ENCODE measurements at places on chromosomes 4 and X.

- no peak for DNase-seq
Observed at GRCh38 chr4:177351622-177352244, 42.1 kb downstream of the NEIL3 start.

- no peak for DNase-seq
Observed at GRCh38 chrX:103488332-103488731, 31.0 kb downstream of the RAB40A start.

- no peak for DNase-seq
Observed at GRCh38 chr4:74624351-74625151, 169.8 kb downstream of the BTC start.

DNA sequence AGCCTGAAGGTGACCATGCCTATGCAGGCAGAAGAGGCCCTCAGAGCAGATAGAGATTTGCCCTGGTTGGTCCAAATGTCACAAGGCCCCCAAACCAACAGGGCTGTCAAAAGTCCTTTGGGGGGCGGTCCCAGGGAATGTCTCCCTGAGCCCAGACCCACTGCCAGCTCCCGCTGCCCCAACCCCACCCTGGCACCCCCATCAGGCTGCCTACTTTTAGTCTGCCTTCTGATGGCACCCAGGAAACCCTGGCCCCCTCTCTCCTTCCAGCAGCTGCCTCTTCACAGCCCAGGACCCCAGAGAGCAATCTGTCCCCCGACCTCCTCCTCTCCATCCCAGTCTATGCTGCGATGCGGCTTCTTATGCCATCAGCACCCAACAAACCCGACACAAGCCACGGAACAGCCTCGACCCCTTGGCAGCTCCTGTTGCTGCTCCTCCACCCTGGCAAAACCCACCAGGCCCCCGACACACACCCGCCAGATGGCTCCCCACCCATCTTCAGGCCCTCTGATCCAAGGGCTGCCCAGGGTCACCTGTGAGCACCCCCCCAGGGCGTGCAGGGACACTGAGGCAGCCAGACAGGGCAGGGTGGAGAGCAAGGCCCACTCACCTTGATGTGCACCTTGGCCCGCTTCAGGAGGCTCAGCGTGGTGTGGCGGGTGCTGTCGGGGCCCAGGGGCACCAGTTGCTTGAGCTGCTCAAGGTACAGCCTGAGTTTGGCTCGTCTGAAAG, 9.9 kb downstream of the MXD4 start:
- DNase-seq: no peak

DNA sequence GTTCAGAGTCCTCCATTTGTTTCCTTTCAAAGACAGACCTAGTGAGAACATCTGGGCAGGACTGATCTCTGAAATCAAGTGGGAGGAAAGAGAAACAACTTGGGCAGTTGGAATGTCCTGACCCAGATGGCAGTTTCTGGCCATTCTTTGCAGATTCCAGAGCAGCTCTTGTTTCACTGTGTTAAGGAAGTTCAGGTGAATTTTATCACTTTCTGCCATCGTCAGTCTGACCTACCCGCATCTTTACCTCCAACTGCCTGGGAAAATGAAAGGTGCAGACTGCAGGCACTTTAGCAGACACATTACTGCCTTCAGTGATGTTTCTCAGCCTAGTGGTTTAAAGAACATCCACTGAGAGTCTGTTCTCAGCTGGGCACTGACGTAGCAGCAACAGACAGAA, 216.2 kb downstream of the CEP135 start:
- no peak for DNase-seq

- DNase-seq: no peak
Observed at GRCh38 chrX:41491267-41492004, 44.3 kb downstream of the NYX start.

GRCh38 chr4:38317041-38317674, 346.8 kb upstream of the KLF3 start:
- no peak for DNase-seq

- DNase-seq: no peak
Observed at GRCh38 chrX:7252013-7252610, 104.2 kb upstream of the PUDP start.

DNA sequence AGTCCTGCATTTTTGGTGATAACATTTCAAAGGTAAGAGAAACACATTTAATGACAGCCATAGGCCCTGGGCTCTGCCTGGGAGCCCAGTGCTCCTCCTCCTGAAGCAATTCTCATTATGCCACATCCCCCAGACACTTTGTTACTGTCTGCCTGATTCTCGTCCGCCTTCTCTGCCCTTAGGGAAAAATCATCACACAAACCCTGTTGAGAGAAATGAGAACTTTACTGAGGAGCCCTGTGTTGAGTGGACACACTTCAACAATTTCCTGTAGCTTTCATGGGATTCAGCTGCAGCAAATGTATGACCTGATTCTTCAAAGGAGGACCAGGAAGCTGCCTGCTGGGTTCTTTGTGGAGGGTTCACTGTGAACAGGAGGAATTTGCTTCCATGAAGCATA, 566.5 kb upstream of the FRG1 start:
- no peak for DNase-seq

- no peak for DNase-seq
Observed at GRCh38 chrX:124238268-124238667, 94.2 kb upstream of the TEX13D start.

- DNase-seq: no peak
Observed at GRCh38 chrX:47523713-47524166, 37.3 kb upstream of the ARAF start.

GRCh38 chrX:105865709-105866108, 43.4 kb downstream of the NRK start:
- DNase-seq: no peak

DNA sequence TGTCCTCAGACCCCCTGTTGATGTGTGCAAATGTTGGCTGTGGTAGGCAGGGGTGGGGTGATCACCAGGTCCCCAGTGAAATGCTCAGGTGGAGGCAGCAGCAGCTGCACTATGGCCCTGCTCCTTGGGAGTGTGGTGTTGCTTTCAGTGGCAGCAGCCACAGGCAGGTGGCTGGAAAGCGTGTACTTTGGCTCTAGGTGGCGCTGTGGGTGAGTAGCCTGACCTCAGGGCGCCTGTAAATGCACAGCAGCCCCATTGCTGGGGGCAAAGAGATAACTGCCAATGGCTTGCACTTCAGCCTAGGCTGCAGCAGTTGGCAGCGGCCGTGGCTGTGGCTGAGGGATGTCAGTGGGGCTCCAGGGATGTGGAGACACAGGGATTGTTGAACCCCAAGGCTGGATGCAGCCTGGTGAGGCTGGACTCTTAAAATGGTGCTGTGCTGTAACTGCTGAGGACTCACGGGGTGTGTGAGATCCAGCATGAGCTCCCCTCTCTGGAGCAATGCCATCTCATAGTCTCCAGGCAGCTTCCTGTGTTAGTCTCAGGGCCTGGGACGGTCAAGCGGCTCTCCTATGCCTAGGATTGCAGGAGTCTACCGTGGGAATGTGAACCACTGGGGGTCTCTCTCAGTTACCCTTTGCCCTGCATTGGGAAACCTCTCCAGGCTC, 421.7 kb upstream of the HTR2C start:
- no peak for DNase-seq

DNA sequence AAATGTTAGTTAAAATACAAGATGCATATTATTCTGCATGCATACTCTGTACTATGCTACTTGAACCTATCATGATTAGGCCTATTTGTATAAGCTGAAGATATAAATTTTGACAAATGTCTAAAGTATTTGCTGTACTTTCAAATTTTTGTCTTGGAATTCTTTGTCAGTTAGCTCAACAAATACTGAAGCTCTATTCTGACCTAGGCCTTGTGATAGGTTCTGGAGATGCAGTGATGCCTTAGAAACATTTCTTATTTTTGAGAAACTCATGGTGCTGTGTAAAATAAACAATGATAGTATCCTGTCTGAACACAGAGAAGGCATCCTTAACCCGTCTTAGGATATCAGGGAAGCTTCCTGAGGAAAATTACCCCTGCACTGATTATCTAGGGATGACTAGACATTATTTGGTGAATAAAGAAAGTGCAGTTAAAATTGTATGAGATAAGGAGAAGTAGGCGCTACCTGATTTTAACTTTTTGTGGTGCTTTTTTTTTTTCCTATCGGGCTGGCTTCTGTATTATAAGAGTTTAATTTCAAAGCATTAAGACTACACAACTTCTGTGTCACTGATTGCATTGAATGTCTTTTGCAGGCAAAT, 43.4 kb downstream of the MOB1B start:
- no peak for DNase-seq

GRCh38 chr4:128517739-128518510, 230.3 kb upstream of the PGRMC2 start:
- DNase-seq: no peak

- DNase-seq: no peak
Observed at GRCh38 chrX:47091149-47091775, 13.0 kb downstream of the RGN start.

GRCh38 chrX:10259716-10260115, 102.9 kb downstream of the CLCN4 start:
- no peak for DNase-seq

GRCh38 chr4:177574446-177574845, 132.2 kb upstream of the AGA start:
- no peak for DNase-seq

- DNase-seq: no peak
Observed at GRCh38 chr4:165393051-165393450, 14.2 kb downstream of the CPE start.

DNA sequence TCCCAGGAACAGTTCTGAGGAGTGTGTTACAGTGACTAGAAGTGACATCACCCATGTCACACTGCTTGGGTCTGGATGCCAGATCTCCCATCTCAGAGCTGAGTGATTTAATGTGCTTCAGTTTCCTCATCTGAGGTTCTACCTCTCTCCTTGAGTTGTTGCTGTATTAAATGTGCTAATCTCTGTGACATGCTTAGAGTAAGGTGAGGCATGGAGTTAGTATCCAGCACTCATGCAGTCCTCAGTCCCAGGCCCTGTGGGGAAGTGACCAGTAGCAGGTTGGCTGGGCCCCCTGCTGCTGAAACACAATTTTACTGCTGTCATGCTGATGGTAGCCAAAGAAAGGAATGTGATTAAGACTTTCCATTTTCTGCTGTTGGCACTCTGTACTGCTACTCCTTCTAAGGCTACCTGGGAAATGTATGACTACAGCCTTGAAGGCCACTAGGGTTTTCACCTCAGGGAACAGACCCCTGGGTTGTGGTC, 639.6 kb downstream of the MID1IP1 start:
- no peak for DNase-seq

DNA sequence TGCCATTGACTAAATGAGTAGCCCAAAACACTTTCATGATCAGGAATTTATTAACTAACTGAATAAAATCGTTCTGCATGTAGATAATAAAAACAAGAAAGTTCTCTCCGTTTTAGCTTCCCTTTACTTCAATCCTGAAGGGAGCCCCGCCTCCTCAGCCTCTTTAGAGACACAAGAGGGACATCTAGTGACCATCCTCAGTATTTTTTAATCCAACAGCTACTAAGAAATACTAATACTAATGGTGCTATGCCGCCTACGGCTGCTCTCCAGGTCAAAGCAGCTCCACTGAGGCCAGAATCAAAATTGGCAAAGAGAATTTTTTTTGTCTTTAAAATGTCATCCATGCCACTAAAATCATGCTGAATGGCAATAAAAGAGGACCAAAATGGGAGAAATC, 3.2 kb upstream of the PCDH19 start:
- DNase-seq: peak; percentile 24

DNA sequence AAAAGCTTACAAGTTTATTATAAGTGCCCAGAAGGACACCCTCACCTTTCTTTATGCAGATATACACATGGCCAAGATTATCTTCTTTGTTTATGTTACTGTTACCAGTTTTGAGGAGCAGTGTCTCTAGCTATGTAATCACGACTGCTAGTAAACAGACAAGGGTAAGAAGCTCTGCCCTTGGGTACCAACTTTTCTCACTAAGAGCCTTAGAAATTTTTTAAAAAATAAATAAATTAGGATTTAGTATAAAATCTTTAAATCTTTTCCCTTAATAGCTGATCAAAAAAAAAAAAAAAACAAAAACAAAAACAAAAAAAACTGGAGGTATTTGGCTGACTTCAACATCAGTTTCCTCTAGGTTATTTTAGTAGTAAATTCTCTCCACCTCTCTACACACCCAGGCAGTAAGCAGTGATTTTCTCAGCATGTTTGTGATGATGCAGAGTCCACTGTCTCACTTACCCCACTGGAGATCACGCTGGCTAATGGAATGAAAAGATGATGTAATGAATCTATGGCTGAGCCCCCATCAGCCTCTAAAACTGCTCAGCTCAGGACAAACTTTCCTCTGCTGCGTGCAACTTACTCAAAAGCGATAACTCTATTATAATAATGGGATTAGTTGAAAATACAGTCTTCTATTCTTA, 125.9 kb downstream of the FRYL start:
- DNase-seq: no peak

DNA sequence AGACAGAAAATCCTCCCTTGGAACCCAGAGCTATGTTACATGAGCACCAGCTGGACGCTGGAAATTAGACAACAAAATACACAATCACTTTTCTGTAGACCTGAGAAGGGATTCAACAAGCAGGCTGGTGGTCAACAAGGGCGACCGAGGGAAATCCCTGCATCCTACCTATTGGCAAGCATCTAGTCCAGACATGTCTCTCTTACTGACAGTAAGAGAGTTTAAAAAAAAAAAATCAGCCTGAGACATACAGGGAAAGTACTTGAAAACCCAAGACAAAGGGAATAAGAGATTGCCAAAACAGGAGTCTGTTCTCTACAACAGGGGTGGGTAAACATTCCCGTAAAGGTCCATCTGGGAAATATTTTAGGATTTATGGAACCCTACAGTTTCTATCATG, 108.0 kb downstream of the KDR start:
- DNase-seq: no peak

GRCh38 chr4:112341033-112341432, 43.9 kb downstream of the ALPK1 start:
- DNase-seq: no peak

GRCh38 chr4:124179506-124180186, 532.9 kb downstream of the ANKRD50 start:
- no peak for DNase-seq

DNA sequence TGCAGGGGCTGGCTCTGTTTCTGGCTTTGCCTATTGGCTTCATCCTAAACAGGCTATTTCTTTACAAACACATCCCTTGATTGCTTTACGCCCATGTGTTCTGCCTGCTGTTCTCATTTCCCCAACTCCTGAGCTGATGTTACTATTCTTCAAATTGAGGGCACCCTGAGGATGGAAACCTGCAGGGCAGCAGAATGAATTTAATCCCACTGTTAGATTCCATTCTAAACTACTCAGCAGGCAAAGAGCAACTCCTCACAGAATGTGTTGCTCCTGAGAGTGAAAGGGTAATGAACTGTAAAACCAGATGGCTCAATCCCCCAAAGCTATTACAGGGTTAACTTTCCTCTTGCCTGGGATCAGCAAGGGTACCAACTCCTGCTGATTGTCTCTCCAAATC, 75.7 kb downstream of the ANKRD50 start:
- DNase-seq: no peak
